ENCODE measurements at places on chromosomes 1 and 21.

DNA sequence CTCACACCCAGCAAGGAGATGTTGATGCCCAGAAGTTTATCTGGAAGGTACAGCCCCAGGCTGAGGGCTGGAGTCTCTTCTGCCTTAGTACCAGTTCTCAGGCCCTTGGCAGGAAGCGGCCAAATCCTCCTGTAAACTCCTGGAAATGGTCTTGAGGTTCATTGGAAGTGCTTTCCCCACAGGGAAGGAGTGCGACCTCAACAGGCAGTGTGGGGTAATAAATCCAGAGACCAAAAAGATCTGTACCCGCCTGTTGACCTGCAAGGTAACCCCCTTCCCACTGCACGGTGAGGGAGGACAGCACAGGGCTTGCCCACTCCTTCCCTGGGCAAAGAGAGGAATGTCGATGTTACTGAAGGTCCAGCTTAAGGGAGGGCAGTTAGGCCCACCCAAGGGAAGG lies 4.5 kb downstream of the ATXN7L2 start:
- DNase-seq = no peak

GRCh38 chr1:10901091-10901890 lies 104.8 kb upstream of the CASZ1 start:
- no peak for DNase-seq

GRCh38 chr1:52306227-52307006 lies 59.6 kb downstream of the CC2D1B start:
- no peak for DNase-seq

DNA sequence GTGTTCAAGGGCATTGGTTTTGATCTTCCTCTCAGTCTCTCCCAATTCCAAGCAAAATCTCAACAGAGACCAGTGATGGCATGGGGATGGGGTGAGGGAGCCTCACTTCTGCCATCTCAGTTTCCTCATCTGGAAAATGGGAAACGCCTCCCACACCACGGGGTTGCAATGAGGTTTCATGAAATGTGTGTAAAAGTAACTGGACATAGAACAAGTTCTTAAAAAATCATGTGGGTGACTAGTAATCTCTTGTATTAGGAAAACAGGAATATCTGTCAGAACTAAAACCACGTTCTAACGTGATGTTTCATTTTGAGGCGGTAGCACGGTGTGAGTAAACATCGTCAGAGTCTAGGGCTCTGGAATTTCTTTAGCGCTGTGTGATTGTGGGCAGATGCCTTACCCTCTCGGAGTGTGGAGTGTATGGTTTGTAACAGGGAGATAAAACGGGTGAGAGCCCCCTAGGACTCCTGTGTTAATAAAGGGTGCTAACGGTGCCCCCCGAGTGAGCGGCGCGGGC lies 55.5 kb upstream of the DNAJC6 start:
- peak; percentile 71 for DNase-seq

- no peak for DNase-seq
Observed at GRCh38 chr21:32183396-32183795, 95.5 kb downstream of the MIS18A start.

GRCh38 chr1:228457017-228457395 lies 30.2 kb upstream of the RNF187 start:
- no peak for DNase-seq

- peak; percentile 81 for DNase-seq
Observed at GRCh38 chr1:234938135-234938534, 190.5 kb downstream of the TOMM20 start.

DNA sequence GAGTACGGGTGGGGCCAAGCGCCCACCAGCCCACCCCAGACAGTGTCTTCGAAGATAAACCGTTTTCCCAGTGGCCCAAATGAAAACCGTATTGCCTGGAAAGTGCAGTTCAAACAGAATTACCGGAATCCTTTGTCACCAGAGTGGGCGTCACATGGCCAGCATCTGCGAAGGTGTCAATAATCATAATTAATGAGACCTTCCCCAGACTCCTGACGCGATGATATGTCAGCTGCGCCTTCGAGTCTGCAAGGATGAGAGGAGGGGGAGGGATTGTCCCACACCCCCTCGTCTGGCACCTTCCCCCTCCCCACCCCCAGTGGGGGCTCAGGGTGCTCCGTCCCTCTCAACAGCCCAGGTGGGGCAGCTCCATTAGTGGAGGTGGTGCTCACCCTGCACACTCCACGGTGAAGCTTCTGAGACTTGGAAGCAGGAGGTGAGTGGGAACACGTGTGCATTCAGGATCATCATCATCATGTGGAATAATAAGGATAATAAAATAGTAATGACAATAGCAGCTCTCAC lies 215.1 kb downstream of the PTPRU start:
- DNase-seq = no peak

- no peak for DNase-seq
Observed at GRCh38 chr1:69528376-69528775, 39.3 kb upstream of the LRRC7 start.
